NCI-H524 treated with DMSO at 0.1 percent for 48 hours (cell line): ENCODE measurements at places on chromosomes 5 and 9.

- DNase-seq: no peak
Measured at GRCh38 chr9:80873861-80874260, 815.5 kb downstream of the TLE1 start.

DNA sequence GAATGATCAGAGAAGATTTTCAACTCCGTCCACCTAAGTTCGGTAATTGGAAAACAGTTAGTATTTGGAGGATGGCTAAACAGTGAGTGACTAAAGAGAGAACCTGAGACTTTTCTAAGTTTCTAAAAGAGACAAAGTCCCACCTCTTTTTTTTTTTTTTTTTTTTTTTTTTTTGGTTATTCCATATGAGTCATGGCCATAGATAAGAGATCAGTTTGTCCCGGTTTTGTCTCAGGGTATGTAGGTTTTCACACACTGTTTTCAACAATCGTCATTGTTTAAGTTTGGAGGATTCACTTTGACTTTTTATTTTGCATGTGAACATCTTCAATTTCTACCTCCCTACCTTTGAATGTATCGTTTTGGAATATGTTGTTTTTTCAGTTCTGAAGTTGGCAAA lies 85.9 kb downstream of the NTRK2 start:
- DNase-seq: no peak

DNA sequence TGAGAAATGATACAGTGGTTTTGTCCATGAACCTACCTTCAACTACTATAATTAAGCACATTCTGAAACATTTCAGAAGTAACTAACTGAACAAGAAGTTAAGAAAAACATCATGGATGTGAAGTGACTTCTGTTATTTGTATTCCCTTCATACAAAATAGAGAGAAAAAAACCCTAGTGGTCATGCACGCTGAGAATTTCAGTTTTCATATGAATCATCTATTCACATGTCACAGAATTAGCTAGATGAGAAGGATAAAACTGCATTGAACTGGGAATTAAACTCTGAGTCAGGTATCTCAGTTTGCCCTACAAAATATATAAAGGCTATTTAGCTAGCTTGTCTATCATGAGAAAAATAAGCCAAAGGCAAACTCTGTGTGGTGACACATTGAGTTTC lies 451.8 kb upstream of the FTMT start:
- no peak for DNase-seq

- DNase-seq: peak; percentile 89
Measured at GRCh38 chr5:125198270-125198974, 452.0 kb upstream of the ZNF608 start.

- peak; percentile 14 for DNase-seq
Measured at GRCh38 chr5:45038366-45038987, 229.7 kb downstream of the MRPS30 start.

DNA sequence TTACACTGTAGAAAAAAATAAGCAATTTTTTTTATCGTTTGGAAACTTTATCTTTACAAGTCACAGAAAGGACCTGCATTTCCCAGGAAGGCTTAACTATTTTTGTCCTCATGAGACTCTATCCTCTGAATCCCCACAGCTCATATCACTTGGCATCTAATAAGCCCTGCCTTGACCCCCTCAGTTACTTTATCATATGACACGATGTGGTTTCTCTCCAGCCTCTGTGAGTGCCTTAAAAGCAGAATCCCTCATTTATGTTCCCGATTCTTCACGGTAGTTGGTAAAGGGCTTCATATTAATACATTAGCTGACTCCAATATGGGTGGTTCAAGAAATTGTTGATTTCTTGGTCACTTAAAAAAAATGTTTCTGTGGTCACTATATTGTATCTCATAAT lies 296.6 kb upstream of the GRAMD2B start:
- no peak for DNase-seq

DNA sequence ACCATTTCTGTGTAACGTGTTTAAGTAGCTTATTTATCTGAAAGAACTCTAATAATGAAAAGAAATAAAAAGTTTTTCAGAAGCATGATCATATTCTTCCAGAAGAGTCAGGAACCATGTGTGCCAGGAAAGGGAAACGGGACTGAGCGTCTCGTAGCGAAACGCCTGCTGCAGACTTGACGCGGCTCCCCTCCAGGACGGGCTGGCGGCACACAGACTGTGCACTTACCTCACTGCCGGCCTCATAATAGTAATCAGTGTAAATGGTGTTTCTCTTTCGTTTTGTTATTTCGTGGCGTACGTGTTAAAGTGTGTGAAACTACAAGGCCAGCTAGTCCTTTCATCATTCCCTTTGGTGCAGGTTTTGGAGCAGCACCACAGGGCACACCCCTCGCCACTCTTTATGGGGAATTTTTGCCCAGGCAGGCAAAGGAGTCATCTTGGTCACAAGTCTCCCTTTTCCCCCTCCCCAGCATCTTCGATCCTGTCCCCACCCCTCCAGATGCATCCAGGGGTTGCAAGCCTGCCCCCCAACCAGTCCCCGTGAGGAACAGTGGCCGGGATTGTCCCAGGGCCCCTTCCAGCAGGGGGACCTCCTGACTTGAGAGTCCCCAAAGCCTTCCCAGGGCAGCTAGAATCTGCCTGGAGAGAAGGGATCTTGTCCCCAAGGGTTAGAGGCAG lies 233.1 kb downstream of the FANCC start:
- no peak for DNase-seq

GRCh38 chr5:95864944-95865504 lies 42.5 kb upstream of the GLRX start:
- DNase-seq: no peak

- no peak for DNase-seq
Measured at GRCh38 chr5:34676416-34676815, 20.3 kb downstream of the RAI14 start.

DNA sequence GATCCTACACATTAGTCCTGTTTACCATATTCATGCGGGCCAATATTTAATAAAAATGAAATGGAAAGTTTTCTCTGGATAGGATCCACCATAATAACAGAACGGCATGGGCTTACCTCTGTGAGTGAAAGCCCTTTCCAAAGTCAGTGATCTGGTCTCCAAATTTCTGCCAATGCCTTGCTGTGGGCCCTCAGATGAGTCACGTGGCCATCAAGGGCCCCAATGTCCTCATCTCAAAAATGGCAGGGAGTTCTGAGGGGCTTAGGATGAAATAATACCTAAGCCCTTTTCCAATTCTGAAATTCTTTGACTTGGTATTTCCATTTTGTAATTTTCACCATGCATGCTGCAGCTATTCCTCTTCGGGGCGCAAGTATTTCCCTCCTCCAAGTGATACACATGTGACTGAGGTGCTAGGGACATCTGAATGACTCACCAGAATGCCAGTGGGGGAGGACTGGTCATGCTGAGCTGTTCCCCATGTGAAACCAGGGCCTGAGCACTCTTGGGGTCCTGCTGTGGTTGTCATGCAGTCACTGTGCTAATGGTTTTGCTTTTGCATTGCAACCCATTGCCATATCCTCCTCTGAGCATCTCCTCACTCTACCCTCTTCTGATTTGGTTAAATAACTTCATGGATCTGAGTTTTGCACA lies 35.0 kb downstream of the ITK start:
- DNase-seq: no peak

GRCh38 chr5:94771742-94772141 lies 153.3 kb downstream of the SLF1 start:
- DNase-seq: no peak

DNA sequence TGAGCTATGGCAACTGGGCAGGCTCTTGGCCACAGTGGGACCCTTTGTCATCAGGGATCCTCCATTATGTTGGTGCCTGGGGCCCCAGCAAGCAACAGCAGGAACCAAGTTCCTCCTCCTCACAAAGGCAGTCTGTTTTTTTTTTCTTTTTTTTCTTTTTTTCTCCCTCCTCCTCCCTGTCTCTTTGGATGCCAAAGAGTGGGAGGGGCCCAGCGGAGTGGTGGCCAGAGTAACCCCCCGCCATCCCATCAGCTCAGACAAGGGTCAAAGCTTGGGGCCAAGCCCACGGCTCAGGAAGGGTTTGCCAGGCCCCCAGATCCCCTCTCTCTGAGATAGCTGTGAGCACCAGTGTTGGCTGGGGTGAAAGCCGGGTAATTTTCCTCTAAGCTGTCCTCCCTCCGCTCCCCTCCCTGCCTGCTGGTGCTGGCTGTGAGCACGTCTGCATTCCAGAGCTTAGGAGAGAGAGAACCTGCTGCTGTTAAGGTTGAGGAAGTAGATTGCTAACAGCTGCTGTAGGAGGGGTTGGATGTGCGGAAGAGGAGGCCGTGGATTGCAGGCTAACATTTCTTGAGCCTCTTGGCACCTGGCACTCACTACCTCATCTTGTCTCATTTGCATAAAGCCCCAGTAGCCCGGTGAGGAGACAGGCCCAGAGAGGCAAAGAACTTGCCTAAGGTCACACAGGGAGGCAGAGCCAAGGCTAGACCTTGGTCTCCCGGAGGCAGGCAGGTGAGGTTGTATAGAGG lies 21.2 kb downstream of the GSN start:
- DNase-seq: peak; percentile 41

DNA sequence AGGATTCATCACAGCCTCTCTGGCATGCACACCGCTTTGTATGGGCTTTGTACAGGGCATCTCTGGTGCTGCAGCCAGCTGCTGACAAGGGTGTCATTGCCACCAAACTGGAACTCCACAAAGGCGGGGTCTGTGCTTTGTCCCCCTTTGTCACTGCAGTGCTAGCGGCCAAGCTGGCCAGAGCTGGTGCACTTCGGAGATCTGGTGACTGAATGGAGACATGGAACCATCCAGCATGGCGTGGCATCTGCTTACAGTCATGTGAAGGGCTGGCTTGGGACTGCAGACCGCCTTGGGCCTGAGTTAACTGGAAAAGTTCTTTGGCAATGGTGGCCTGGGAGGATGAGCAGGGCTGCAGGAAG lies 18.7 kb upstream of the COL5A1 start:
- no peak for DNase-seq

- DNase-seq: no peak
Measured at GRCh38 chr5:141403387-141403786, 809 bp downstream of the PCDHGA9 start.

DNA sequence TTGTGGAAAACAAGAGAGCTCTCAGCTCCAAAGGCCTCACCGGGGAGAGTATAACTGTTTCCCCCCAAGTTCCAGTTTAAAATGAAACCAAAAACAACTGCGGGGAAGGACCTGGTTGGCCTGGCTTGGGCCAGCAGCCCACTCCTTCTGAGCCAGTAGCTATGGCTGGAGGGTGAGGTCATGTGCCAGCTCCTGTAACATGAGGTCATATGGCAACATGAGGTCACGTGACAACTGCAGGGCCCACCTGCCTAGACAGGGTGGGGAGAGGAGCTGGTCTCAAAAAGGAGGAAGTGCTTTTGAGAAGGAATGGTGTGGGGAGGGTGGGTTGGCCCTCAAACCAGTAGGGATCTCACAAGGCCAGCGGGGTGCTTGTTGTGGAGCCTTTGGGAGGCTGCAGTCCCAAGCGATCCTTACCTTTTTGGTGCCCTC lies 29.3 kb upstream of the CRB2 start:
- DNase-seq: no peak

DNA sequence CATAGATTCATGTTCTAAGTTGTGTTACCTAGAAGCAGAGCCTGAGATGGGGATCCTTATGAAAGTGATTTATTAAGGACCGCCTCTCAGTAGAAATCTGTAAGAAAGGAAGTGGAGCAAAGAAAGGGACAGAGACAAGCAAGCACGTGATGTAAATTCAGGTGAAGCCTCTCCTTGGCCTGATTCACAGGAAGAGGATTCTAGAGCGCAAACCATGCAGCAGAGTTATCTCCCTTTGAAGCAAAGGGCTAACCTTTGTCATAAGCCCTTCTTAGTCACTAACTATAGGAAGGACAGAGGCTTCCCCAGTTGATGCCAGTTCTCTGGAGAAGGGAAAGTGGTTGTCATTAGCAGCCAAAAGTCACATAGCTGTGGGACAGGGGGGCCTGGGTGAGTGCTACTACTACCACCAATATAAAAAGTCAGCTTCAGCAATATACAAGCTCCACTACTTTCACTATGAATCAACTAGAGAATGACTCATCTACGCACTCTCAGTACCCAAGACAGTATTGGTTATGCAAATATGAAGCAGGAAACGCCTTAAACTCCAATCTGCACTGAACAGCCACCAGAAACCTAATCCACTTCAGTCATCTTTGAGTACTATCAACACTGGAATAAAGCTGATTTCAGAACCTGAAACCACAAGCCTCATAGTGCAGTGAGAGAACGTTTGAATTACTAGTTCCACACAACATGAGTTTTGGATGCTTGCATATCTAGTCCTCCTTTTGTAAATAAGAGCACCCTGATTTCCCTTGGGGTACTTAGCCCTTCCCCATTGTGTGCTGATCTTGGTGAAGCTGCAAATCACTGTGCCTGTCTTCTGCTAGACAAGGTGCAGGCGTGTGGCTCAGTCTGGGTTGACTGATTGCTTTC lies 162.7 kb downstream of the ZNF608 start:
- peak; percentile 33 for DNase-seq

GRCh38 chr9:16475257-16475656 lies 395.2 kb downstream of the BNC2 start:
- DNase-seq: no peak

DNA sequence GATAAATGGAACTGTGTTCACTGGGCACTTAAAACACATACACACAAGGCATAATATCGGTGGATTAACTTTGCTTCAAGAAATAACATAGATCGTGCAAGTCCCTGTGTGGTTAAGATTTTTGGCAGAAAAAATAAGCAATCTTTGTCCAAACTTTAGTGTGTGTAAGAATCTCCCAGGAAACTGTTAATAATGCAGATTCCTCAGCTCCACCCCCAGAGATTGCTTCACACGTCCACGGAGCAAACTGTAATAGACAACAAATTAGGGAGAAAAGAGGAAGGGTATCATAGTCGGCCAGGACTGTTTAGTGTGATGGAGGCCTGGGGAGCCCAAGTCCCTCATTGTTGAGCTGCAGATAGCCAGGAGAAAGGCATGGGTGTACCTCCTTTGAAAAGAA lies 84.8 kb downstream of the PJA2 start:
- DNase-seq: no peak

DNA sequence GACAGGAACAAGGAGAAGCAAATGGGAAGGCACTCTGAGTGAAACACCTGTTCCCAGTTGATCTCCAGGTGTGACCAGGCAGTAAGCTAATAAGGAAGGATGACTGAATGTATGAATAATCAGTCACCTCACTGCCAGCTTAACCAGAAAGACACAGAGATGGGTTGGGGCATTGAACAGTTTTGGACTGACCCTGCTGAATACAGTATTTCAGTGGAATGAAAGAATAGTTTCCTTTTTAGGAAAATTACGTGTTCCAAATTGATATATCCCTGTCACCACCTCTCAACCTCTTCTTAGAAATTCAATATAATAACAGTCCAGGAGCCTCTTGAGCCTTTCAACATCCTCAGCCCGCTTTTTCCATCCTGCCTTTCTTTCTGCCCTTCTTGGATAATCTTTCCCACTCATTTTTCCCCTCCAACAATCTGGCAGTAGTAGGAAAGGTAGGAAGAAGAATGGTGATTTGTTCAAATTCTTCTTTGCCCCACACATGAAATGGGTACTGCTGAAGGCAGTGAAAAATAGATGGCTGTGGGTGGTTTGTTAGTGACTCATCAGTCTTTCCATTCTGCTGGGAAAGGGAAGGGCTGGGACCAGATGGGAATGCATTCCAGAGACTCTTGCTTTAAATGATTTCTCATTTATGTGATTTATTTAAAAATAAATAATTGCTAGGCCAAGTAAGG lies 117.9 kb downstream of the ZSWIM6 start:
- no peak for DNase-seq

GRCh38 chr5:146645342-146645741 lies 129.4 kb upstream of the GPR151 start:
- DNase-seq: no peak
